ENCODE measurements at places on chromosomes 7 and 10.

- DNase-seq = no peak
Measured at GRCh38 chr10:20405050-20405449, 492.1 kb downstream of the NEBL start.

- peak; percentile 76 for DNase-seq
Measured at GRCh38 chr7:148941598-148942275, 57.6 kb upstream of the EZH2 start.

DNA sequence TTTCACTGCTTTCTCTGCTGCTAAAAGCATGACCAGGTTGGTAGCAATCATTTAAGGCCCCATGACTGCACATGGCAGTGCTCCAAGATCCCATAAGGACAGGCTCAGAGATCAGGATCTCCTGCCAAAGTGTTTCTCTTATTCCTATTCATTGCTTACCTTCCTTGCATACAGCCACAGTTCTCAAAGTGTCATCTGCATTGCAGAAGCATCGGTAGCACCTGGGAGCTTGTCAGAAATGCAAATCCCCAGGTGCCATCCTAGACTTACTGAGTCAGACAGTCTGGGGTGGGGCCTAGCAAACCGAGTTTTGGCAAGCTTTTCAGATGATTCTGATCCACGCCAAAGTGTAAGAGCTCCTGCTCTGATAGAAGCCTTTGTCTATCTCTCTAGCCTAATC lies 489.0 kb upstream of the AUTS2 start:
- no peak for DNase-seq

- no peak for DNase-seq
Measured at GRCh38 chr7:141043616-141044015, 28.9 kb upstream of the MRPS33 start.

GRCh38 chr7:1238450-1238882 lies 5.8 kb downstream of the UNCX start:
- DNase-seq = peak; percentile 60

GRCh38 chr10:102777711-102778453 lies 34.1 kb downstream of the WBP1L start:
- no peak for DNase-seq

- no peak for DNase-seq
Measured at GRCh38 chr7:116731445-116732335, 59.7 kb downstream of the MET start.

GRCh38 chr10:111758593-111758992 lies 425.0 kb downstream of the GPAM start:
- no peak for DNase-seq

DNA sequence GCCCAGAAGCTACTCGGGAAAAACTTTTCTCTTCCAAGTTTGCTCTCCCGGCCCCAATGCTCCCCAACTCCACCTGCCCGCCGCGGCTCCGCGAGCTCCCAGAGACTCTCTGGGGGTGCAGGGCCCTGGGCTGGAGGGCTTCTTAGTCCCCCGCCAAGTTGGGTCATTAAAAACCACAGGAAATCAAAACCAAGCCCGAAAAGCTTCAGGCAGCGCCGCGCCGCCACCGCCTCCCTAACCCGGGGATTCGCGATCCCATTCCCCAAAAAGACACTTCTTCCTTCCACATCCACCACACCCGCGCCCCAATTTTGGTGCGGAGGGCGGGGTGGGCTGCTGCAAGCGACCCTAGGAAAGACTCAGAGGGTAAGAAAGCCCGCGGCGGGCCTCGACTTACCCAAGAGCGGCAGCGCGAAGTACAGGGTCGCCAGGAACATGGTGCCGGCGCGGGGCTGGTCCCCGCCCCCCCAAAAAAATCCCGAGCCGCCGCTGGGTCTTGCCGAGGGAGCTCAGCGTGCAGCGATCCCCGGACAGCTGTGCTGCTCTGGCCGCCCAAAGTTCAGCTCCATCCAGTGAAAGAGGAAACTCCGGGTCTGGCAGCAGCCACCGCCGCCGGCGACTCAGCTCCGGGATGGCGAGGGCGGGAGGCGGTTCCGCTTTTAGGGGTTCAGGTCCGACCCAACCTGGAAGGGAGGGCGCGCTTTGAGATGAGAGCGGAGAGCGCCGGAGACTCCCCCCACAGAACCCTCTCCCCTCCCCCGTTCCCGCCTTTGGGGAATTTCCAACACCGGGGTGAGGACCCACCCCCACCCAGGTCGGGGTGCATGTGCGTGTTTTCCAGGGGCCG lies 1.2 kb downstream of the GFRA1 start:
- DNase-seq = peak; percentile 36

- no peak for DNase-seq
Measured at GRCh38 chr10:52609071-52609470, 163.5 kb downstream of the MBL2 start.

DNA sequence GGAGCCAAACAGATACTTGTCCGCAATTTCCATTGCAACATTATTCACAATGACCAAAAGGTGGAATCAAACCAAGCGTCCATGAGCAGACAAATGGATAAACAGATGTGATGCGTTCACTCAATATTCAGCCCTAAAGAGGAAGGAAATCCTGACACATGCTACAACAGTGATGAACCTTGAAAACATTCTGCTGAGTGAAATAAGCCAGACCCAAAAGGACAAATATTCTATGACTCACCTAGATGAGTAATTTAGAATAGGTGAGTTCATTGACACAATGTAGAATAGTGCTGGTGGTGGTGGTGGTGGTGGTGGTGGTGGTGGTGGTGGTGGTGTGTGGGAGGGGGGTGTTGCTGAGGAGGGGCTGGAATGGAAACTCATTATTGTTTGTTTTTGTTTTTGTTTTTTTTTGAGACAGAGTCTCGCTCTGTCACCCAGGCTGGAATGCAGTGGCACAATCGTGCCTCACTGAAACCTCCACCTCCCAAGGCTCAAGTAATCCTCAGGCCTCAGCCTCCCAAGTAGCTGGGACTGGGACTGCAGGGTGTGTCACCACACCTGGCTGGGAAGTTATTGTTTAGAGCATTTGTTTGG lies 28.6 kb downstream of the SMKR1 start:
- no peak for DNase-seq

DNA sequence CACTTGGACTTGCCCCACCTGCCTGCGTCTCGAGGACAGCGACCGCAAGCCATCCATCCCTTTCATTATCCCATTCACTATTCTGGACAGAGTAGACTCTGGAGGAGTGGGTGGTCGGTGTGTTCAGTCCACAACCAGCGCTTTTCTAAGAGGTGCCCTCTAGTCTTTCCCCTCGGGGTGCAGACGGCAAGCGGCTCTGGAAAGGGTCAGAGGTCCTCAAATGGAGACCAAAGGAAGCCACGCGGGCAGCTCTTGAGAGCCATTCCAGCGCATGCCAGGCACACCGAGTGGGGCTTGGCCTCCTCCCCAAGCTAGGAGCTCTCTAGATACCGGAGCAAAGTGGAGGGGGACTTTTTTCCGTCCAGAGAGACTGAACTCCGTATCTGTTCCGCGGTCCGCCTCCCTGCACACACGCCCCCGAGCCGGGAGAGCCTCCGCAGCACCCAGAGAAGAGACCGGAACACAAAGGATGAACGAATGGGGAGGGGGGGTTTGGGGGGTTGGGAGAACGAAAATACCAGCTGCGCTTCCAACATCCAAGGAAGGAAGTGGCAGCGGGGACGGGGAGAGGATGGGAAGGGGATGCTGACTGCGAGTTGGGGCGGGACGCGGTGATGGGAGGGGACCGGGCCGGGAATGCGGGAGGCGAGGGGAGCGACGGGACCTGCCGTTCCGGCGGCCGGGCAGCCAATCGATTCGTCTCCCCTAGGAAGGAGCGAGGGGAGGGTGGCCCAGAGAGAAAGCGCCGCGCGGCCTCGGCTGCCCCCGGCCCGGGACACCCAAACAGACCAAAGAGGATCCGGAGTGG lies 515 bp downstream of the GSDME start:
- DNase-seq = peak; percentile 68

- DNase-seq = no peak
Measured at GRCh38 chr10:103814626-103815370, 40.6 kb downstream of the SH3PXD2A start.

GRCh38 chr7:20331910-20332813 lies 1.5 kb downstream of the ITGB8 start:
- DNase-seq = peak; percentile 49

- no peak for DNase-seq
Measured at GRCh38 chr10:110035070-110035921, 27.5 kb downstream of the ADD3 start.

GRCh38 chr7:3673524-3673923 lies 372.5 kb downstream of the SDK1 start:
- DNase-seq = peak; percentile 78

DNA sequence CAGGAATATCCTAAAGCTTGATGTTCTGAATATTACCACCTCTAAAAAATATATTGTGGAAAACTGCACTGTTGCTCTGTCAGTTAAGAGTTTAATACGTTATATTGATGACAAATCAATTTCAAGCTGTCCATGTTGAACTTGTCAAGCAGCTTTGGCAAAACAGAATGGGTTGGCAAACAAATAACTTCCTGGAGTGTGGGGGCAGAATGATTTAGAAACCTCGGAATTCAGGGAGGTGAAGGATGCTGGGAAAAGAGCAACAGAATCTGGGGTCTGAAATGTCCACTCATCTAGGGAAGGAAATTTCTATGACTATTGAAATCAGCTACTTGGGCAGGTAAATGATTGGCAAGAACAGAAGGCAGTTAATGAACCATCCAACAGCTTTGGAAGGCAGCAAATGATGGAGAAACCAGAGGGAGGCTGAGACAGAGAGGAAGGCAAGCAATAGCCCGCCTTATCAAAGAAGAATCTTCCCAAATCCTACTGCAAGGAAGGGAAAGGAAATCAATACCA lies 95.1 kb upstream of the PALS2 start:
- DNase-seq = no peak

GRCh38 chr7:7785344-7785973 lies 67.1 kb upstream of the RPA3 start:
- DNase-seq = no peak

DNA sequence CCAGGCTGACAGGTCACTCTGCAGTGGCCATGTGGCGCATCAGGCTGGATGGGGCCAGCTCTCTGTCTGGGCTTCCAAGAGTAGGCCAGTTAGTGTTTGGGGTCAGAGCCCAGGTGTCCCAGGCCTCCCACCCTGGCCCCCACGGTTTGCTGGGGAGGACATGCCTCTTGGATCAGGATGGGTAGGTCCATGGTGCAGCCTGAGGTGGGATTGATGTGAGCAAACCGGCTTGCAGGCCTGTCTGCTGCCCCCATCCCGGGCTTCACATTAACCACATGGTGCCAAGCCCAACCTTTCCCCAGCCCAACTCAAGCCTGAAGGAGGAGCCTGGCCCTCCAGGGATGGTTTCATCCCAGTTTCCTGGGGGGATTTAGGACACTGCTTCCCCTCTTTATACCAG lies 39.2 kb downstream of the LDB3 start:
- DNase-seq = no peak

GRCh38 chr10:112769611-112770370 lies 180.3 kb upstream of the TCF7L2 start:
- DNase-seq = no peak

DNA sequence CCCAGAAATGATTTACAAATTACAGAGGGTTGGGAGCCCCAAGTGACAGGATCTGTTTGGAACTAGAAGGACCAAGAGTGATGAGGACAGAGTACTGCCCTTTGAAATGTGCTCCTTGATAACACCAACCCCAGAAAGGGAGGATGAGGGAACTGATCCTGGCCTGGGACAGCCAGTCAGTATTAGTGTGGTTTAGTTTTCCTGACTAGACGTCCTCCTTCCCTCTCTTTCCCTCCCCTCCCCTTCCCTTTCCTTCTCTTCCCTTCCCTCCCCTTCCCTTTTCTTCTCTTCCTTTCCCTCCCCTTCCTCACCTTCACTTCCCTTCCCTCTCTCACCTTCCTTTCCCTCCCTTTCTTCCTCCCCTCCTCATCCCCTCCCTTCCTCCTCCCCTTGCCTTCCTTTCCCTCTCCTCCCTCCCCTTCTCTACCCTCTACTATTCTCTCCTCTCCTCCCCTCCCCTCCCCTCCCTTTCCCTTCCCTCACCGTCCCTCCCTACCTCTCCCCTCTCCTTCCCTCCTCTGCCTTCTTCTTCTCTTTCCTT lies 31.0 kb upstream of the BICC1 start:
- DNase-seq = no peak

DNA sequence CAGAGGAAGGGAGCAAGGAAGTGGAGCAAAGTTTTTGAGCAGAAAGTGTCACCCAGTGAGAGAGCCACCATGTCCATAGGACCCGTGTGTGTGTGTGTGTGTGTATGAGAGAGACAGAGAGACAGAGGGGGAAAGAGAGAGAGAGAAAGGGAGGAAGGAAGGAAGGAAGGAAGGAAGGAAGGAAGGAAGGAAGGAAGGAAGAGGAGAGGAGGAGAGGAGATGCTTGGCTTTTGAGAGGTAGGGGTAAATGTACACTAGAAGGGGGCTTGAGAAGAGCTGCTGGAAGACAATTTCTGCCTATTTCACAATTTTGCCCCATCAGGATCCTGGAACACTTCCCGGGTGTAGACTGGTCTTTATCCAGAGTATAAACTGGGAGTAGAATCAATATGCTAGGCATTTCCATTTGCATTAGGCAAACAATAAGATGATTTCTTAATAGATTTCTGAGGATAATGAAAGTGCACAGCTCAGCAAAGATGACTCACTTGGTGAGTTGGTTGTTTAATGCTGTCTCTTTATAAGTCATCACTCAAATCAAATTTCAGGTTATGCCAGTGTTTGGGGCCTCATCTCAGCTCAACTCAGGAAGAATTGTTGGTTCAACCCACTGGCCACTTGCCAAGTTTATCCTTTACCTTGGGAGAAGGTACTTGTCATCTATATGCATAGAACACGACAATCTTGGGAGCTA lies 70.0 kb upstream of the FAM13C start:
- no peak for DNase-seq

DNA sequence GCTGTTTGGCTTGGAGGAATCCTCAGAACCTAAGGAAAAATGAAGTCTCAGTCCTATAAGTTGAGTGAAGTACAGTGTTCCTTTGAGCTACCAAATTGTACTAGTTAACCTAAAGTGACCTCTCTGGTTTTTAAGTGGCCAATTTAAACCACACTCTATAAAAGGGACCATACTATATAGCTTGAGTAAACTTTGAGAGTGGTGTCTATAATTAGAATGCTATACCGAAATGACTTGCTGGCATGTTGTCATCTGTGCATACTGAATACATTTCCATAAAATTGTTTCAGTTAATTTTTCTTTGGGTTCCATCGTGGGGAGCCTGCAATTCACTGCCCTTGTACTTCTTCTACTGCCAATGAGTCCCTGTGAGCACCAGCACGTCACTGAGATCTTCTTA lies 151.1 kb downstream of the DKK1 start:
- DNase-seq = no peak

GRCh38 chr7:75738604-75738974 lies at the start of gene HIP1:
Gene HIP1 (minus strand): TSS chr7:75738941. CDS start chr7:75738920, 21 bp downstream.
- no peak for DNase-seq

DNA sequence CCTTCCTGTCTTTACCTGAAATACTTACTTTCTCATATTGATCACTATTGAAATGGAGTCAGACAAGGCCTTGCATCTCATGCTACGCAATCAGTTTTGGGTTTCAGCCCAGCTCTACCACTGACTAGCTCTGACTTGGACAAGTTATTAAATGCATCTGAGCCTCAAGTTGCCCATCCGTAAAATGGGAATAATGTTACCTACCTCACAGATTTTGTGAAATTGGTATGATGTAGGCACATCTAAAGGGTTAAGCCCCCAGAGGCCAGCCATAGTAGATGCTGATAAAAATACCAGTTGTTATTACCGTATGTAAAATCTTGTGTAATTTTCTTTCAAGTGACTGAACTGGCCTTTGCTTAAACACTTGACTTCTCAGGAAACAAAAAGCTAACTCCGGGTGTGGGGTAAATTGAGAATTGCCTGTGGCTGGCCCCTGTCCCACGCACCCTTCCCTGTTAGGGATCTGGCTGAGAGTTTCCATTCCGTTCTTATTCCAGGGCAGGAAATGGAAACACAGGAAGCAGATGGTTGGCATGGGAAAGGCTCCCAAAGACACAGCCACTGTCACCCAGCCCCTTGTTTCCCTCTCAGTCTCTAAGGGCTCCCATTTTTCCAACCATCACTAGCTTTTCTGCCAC lies 7.5 kb downstream of the DUSP5 start:
- no peak for DNase-seq
